Left colon (tissue), 2 donors: ENCODE measurements at places on chromosomes 5 and 9. TPM values are rescaled to one million over a fixed set of nuclear protein-coding genes. Genes with fewer than 3 reads are reported as not detected.

GRCh38 chr9:86097510-86098224 is 1.7 kb downstream of the GOLM1 start:
- peak; percentile 42 for DNase-seq

DNA sequence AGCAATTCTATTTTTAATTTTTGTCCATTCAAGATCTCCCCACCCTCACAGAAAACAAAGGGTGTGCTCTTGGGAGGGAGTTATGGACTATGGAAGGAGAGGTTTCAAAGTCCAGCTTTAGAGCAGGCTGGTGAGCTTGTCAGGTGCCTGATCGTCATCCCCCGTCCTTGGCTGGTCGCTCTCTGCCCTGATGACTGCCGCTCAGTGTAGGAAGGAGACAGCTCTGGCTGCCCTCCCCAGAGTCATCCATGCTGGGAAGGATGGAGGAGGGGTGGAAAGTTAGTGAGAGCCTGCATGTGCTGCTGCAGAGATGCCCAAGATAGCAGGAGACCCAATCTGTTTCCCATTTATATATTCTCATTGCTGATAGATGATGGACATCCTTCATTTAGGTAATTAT is 96.6 kb downstream of the NLN start:
- DNase-seq: peak; percentile 82

The MZB1 gene
- 6.0 TPM for total RNA-seq

The TAF11L12 gene
- total RNA-seq: not detected

The PRSS3 gene
- total RNA-seq: 310 TPM

The IFNA13 gene
- not detected for total RNA-seq
